ENCODE measurements at places on chromosomes 5 and 9.
A peak's percentile ranks its signal among the peaks of the same experiment; 100 is the strongest.

DNA sequence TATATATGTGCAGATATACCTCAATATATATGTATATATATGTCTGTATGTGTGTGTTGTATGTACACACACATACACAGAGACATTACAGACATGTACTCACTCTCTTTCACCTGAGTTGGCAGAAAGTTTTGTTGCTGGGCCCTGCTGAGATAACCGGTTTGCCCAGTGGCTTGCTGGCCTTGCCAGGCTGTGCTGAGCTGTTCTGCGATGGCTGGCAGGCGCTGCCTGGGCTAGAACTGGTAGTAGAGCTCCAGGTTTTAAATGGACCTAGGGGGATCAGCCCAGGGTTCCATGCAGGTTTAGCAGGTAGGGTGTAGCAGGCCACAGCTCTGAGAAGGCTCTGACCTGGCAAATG is 394.3 kb downstream of the GADD45G start:
- DNase-seq, result no peak

GRCh38 chr5:35218981-35219380 is 11.3 kb downstream of the PRLR start:
- DNase-seq, result no peak

DNA sequence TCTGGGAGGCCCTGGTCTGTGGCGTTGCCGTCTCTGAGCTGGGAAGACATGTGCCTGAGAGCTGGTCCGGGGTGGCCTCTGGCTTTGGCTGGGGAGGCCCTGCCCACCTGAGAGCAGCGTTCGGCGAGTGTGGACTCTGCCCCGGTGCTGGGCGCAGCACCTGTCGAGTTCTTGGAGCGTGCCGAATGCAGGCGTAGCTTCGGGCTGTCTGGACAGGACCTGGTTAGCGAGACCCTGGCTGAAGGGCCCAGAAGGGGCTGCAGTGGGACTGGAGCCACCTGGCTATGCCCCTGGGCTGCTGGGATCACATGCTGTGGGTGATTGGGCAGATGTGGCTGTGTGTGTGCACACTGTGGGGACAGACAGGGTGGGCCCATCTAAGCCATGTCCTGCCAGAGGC is 56.5 kb downstream of the RXRA start:
- no peak for DNase-seq

DNA sequence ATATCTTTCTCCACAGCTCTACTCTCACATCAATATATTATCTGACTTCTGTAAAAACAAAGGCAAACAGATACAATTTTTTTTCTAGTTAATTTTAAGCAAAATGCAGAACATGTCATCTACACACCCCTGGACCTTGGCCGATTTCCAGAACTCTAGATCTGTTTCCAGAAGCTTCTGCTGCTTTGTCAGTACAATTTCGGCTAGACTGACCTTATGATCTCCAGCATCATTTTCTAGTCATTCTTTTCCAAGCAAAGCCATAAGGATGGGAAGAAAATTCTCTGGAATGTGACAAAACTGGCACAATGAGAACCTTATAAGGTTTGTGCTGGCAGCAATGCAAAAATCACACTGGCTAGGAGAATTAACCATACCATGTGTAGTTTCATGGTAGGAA is 132.8 kb upstream of the MPDZ start:
- DNase-seq, result peak; percentile 74

DNA sequence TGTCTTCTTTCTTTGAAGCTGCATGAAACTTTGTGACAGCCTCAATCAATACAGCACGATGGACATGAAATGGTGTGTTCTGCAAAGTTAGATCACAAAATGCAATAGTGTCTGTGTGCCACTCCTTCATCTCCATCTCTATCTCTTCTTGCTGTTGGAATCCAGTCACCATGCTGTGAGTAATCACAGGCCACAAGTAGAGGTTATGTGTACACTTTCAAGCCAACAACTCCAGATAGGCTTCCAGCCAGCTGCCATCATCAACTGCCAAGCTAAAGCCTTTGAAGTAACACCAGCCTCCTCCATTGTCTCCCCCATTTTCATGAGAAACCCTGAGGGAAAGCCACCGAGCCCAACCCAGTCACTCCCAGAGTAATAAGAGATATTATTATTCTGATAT is 360.6 kb downstream of the PTPRD start:
- no peak for DNase-seq

DNA sequence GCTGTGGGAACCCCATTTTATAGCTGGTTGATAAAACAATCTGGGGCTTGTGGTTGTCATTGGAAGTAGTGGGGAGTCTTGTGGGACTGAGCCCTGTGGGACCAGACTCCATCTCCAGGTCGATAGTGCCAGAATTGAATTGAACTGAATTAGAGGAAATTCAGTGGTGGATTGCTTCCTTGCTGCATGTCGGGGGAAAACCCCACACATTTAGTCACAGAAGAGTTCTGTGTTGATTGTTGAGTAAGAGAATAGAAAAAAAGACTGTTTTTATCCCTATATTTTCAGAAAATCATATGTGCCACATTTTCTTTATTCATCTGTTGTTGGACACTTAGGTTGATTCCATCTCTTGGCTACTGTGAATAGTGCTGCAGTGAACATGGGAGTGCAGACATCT is 209.7 kb downstream of the ARHGEF28 start:
- no peak for DNase-seq

- DNase-seq, result no peak
These were observed 1.9 kb downstream of the LMNB1 start for GRCh38 chr5:126778675-126779403.

DNA sequence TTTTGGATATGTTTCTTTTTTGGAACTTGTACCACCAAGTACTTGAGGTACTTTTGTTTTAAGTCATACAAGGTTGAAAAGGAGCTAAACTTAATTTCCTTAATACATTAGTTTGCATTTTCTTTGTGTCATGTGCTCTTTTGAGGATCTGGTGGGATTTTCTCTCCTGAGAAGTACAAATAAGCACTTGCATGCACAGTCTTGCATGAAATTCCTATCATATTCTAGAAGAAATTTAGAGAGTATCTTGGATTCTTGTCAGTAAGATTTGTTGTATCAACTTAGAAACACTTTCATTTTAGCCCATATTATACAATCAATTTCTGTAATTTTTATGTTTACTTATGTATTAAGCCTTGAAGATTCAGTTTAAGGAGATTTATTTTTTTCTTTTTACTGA is 64.9 kb downstream of the CCNH start:
- DNase-seq, result no peak

DNA sequence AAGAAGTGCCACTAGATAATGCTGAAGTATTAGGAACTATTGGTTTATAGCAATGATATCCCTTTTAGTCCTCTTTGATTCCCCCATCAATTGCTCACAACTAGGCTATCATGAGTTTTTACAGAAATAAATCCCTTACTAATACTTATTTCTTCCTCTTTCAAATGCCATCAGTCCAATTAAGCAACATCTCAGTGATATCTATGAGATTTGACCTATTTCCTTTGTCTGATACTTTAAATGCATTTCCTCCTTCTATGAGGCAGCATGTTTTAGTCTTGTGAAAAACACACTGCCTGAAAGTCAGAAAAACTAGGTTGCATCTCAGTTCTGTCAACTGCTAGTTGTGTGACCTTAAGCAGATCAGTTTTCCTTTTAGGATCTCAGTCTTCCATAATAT is 101.6 kb downstream of the FBXW11 start:
- no peak for DNase-seq

GRCh38 chr9:136517950-136518349 is 27.9 kb downstream of the NOTCH1 start:
- no peak for DNase-seq

DNA sequence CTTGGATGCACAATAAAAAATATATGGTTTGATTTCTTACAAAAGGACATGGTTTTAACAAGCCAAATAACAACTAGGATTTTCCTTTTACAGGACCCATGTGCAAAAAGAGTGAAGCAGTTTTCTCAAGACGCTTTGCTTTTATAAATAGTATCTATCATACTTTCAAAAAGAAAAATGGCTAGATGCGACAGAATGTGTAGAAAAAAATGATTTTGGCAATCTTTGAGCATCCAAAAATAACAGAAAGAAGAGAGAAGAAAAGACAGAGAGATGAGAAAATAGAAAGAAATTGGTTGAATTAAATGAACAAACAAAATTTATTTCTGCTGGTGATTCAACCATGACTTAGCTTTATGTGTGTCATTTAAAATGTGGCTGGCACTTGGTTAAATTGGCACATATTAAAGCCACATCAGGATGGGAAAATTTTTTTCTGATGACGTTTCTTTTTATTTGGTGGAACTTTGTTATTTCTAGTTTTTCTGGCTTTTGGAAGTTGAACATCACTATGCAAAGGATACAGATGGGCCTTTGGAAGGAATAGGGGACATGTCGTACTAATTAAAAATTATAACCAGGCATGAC is 35.6 kb upstream of the NREP start:
- peak; percentile 47 for DNase-seq

DNA sequence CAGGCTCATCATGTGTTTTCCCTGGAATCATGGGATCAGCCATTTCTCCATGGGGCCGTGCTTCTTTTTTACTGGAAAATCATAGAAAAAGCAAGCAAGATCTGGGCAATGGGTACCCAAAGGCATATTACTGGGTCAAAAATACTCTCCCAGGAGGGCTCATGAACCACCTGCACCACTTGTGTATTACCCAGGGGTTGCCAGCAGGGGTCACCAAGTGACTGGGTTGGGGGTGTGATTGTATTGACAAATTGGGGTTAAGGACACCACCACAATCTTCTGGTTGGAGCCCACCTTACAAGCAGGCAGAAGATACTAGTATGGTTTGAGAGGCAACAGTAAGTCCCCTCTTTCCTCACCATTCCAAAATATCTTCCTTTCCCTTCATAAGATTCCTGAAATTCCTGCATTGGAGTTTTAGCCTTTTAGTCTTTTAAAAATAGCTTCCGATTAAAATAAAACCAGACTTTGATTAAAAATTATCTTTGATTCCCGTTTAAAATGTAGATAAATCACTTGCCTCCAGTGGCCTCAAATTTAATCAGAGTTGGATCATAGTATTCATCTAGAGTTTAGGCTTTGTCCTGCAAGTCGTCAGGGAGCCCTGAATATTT is 603.3 kb downstream of the KIF4B start:
- DNase-seq, result no peak

DNA sequence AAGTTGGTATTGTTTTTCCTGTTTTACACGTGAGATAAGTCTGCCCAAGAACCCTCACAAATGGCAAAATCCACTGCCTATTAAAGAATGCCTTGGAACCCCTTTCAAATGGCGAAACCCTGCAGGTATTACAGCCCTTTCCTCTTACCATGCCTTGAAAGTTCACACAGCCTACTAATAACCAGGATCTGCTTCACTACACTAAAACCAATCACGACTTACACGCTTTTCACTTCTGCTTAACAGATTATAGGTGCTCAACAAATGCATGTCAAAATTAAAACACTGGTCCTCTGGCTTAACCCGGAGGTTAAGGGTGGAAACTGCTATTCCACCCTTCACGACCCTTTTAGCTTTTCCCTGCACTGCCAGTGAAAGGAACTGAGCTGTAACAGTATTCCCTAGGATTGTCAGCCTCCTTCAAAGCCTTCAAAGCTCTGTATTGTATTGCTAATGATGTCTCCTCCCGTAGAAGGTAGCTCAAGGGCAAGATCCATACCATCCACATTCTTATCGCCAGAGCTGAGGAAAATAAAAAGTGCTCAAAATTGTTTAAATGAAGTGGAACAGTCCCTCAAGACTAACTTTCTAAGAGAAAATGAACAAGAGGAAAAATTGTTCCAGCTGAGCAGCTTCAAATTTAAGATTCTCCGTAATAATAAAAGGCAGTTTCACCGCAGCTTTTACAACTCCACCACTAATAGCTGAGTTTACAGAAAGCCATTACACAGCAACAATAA is 997 bp downstream of the AUH start:
- peak; percentile 19 for DNase-seq

GRCh38 chr9:79383096-79383495 is 188.7 kb upstream of the TLE4 start:
- DNase-seq, result no peak

GRCh38 chr9:127473932-127474331 is 22.6 kb downstream of the LRSAM1 start:
- DNase-seq, result no peak

DNA sequence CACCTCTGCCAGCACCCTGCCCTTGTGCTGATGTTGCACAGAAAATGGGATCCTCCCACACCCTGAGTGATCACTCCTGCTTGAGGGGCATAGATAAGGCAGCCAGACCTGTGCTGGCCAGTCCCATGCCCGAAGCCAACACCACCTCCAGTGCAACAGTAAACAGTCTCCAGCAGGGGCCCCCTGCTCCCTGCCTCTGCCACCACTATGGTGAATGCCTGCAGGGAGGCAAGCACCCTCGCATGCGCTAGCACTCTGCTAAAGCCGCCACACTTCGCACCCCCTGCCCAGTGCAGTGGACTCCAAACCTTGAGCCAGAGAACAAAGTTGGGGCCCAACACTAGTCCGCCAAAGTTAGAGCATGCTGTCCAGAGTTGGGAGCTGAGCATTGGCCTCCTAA is 118.7 kb downstream of the PJA2 start:
- DNase-seq, result no peak

DNA sequence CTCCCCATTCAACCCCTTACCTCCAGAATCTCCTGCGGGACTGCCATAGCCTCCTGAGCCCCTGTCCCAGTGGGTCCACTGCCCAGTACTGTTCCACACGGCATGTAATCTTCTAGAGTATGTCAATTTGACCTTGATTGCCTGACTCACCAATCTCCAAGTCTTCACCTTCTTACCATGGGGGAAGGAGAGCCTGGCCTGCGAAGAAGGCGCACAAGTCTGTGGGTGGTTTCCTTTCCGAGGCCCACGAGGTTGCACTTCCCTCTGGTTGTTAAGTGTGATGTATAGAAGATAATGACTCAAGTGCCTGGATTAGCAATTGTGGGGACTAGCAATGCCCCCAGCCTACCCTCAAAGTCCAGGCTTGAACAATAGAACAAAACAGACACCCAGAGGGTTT is 8.1 kb upstream of the TENT4A start:
- DNase-seq, result no peak

DNA sequence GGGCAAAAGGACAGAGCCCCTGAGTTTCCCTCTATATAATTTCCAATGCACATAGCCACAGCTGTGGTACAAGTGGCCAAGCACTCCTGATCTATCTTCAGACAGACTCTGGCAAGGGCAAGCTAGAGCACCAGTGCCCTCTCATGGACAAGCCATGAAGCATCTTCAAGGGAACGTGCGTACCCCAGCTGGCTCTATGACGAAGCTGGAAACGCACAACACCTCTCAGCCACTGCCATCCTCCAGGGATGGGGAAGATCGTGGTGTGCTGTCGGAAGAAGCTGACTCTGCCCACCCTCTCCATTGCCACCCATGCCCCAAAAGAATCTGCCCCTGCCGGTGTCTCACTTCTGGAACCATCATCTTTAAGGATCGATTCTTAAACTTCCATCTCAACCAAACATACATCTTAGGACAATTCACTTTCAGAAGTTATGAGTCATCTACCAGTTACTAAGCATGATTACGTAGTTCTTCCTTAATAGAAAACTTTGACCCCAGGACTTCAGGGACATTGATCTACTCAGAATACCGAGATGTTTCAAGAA is 482.9 kb downstream of the AGTPBP1 start:
- DNase-seq, result peak; percentile 80

All from fibroblast of the aortic adventitia (primary cell).